Stimulated activated CD4-positive, alpha-beta T cell treated with anti-CD3 and anti-CD28 coated beads, Interleukin-15, amount 100 ng/mL, for 48 hours (primary cell): ENCODE measurements at places on chromosomes 7 and 10.

DNA sequence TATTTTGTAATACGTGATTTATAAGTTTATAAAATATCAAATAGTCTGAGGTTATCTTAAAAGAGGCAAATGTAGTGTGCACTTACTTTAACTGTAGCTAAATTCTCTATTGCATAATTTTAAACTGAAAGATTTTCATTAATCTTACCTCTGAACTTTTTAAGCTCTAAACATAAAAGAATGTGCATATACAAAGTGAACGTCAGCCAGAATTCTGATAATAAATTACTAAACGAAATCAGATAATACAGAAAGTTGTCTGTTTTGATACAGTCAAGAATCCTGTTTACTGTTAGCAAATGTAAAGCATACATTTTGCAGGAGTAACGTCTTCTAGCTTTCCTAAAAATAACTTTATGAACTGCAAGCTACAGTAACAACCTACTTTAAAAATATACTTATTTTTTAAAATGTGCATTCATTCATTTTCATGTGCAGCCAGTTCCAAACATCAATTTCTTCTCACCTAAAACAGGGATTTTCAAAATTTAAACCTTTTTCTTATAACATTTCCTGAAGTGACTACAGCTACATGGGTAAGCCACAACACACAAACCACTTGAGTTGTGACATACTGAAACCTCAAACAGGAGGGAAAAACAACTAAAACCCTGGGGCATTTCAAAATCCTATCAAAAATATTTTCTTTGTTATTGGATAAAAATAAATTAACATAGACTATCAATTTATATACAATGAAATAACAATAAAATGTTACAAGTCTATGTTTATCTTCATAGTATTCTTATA is 92.7 kb downstream of the RNLS start:
- no peak for DNase-seq

DNA sequence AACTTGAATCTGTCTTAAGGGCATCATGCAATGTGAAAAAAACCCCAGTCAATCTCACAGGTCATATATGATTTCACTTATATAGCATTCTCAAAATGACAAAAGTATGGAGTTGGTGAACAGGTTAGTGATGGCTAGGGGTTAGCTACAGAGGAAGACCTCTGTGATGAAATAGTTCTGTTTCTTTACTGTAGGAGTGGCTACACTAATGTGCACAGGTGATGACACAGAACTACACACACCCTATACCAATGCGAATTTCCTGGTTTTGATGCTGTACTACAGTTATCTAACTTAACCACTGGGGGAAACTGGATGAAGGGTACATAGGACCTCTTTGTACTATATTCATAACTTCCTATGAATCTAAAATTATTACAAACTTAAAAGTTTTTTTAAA is 541.8 kb downstream of the PARD3 start:
- DNase-seq: no peak

DNA sequence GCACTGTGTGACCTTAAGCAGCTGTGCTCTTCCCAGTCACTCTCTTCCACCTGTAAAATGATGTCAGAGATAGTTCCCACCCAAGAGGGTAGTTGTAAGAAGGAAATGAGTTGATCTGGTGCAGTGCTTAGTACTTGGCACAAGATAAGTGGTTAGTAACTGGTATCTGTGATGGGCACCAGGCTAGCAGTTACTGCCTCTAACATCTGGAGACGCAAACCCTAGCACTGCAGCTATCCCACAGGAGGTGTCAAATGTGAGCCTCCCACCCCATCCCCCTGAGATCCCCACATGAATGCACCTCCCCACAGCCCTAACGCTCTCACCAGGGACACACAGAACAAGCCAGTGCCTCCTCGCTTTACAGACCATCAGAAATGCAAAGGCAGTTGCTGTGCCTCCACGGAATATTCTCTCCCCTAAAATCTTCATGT is 72.0 kb downstream of the KCNMA1 start:
- DNase-seq: no peak

DNA sequence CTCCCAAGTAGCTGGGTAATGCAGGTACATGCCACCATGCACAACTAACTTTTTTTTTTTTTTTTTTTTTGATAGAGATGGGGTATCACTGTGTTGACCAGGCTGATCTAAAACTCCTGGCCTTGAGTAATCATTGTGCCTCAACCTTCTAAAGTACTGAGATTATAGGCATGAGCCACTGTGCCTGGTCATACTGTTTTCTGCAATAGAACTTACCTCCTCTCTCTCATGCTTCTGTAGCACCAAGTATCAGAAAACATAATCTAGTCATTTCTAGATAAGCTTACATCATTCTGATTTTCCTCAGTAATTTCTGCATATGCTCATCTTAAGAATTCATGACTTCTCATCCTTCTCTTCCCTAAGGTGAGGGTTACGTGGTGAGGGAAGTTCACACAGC is 210.0 kb downstream of the IMMP2L start:
- no peak for DNase-seq

DNA sequence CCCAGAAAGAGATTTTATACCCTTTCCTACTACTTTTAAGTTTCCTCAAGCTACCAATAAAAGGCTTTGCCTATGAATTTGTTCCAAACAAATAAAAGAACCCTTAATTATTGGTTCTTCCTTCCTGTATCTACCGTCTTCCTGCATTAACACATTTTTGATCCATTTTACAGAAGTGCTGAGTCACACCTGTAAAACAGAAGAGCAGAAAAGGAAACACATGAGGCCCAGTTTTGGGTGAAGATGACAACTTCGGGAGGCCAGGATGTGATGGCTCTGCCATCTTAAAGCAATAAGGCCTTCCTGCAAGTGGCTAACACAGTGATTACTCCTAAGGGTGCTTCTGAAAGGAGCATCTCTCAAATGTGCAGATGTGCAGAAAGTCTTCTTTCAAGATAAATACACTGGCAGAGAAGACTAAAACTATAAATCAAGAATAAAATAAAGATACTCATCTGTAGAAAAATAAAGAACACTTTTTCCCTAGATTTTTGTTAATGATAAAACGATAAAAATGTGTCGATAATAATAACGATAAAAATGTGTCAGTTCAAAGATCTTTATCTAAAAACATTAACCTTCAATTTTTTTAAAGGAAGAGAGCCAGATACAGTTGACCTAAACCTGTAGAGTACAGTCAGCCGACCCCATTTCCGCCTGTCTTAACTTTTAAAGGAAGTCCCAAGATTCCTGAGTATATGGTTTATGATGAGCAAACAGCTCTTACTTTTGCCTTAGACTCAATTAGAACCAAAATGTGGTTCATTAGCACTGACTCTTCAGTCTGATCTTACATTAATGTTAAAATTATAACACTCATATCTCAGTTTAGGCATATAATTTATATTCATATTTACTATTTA is 108.6 kb downstream of the UBE2H start:
- no peak for DNase-seq

GRCh38 chr7:101990811-101991418 is 173.5 kb downstream of the CUX1 start:
- no peak for DNase-seq
